ENCODE measurements at places on chromosomes 7 and 10.

- no peak for DNase-seq
These were observed 176.6 kb upstream of the TNS3 start for GRCh38 chr7:47758546-47758945.

- no peak for DNase-seq
These were observed 720 bp upstream of the RFC2 start for GRCh38 chr7:74254858-74255379.

DNA sequence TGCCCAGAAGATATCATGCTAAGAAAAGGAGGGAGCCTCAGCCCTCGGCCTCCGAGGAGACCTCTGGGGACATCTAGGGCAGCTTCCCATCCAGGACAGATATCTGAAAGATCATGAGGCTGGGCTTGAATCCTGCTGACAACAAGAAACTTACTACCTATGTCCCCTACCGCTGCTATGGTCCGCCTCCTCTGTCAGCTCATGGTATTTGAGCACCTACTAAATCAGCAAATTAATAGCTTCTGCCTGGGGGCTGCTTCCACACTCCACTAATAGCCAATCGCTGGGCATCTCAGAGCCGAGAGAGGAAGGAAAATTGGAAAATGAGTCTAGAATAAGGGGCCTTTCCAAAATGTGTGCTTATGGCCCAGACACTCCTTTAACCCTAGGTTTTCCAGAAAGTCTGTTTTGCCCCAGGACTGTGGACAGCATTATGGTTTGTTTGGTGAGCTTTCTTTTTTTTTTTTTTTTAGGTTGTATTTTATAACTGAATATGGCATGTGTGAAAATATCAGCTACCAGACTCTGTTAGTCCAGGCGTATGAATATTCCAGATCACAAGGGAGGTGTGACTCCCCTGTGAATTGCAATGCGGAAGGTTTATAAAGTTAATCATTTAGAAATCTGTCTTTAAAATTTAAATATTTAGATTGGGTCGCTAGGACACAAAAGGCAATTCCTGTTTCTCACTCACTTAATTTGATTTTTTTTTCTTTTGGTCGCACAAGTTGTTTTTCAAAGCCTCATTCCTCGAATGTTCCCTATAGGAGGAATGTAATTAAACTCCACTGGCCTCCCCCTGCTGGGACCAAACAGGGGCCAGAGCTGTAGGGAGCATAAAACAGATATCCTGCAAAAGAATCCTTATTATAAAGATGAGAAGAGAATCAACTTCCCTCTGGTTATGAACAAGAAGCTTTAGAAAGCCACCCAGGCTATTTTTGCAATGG lies 89.4 kb downstream of the PARP12 start:
- no peak for DNase-seq

DNA sequence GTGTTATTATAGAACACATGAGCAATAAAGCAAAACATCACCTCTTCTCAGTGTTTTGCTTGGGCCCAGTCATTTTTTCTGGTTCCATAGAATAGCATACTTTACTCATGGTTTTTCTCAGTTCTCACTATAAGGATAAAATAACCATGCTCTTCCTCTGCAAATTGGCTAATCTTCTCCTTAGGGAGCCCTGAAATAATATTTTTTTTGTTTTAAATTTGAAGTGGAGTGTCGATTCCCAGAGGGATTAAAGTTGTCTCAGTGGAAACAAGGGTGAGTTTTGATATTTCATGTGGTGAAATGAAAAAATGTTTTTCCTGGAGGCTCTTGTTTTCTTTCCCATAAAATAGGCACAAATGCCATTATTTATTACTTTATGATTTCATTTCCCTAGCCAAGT lies 127.3 kb downstream of the NOC3L start:
- DNase-seq = no peak

- no peak for DNase-seq
These were observed 1.8 kb upstream of the PPP3CB start for GRCh38 chr10:73497623-73498022.

GRCh38 chr10:47368431-47369180 lies 15.5 kb downstream of the ZNF488 start:
- DNase-seq = no peak

- DNase-seq = no peak
These were observed 9.7 kb upstream of the ZNF485 start for GRCh38 chr10:43596546-43596945.

GRCh38 chr10:8418631-8419030 lies 364.1 kb downstream of the GATA3 start:
- DNase-seq = no peak

DNA sequence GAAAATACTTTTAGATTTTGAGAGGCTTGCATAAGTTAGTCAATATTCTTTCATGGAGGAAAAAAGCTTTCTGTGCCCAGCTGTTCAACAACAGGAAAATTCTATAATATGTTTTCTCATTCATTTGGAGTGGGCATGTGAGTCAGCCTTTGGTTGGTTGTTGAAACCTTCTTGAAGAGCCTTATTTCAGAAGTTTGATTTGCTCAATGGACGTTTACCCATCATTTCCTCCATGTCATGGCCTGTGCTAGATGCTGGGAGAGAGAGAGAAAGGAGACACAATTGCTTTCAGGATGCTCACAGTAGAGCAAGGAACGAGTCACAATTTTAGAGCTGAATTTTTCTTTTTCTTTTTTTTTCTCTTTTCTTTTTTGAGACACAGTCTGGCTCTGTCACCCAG lies 181.7 kb downstream of the PRKCQ start:
- no peak for DNase-seq

GRCh38 chr7:25279705-25280104 lies 51.4 kb upstream of the NPVF start:
- no peak for DNase-seq

Data from activated gamma-delta T cell treated with anti-CD3 and anti-CD28 coated beads, Interleukin-2, amount 50 U/mL, for 16 hours (primary cell).